GM23248 (cell line): ENCODE measurements at places on chromosomes 5 and 9. TPM values are rescaled to one million over a fixed set of nuclear protein-coding genes. Genes with fewer than 3 reads are reported as not detected.

DNA sequence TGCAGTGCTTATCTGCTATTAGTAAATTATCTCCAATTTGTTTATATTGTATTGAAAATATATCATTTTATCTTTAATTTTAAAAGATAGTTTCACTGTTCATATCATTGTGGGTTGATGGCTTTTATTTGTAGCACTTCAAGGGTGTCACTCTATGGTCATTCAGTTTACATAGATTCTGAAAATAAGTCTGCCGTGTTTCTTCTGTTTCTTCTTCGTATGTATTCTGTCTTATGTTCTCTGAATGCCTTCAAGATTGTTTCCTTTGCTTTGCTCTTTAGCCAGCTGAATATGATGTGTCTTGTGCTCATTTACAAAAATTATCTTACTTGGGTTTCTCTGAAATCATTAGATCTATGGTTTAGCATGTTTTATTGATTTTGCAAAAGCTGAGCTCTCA is 359.9 kb downstream of the CYLC2 start:
- no peak overlapping the region for H3K27ac ChIP-seq
- H3K4me3 ChIP-seq: no peak overlapping the region
- H3K27me3 ChIP-seq: no peaks in the 10 kb centered on the region
- no peak for DNase-seq

GRCh38 chr5:96790961-96791504 is 16.7 kb downstream of the ERAP1 start:
- DNase-seq: peak; percentile 52
- no peak overlapping the region for H3K27ac ChIP-seq
- no peaks in the 10 kb centered on the region for H3K27me3 ChIP-seq
- H3K4me3 ChIP-seq: no peak overlapping the region
- peaks cover 9% of the 10 kb centered on the region; the same call in 1 of the 2 replicates for H3K4me1 ChIP-seq

DNA sequence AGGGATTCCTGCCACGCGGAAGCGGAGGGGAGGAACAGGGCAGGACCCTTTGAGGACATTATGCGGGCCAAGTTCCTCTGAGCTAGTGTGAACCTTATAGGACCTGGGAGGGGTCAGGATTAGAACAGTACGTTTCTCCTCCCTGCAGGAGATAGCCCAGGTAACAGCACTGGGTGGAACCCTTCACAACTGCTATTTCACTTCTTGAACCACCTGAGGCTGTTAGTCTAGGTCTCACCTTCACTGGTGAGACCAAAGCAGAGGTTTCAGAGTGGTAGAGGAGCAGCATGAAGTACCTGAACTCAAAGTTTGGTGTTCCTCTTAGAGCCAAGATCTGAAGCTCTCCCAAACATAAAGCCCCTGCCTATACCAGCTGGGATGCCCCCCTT is 832 bp downstream of the EIF4EBP3 start:
- peaks cover 25% of the 10 kb centered on the region; the same call in 1 of the 2 replicates for H3K36me3 ChIP-seq
- peak overlapping the region; percentile 73 for H3K4me3 ChIP-seq
- no peaks in the 10 kb centered on the region for H3K27me3 ChIP-seq
- no peak for DNase-seq
- peaks cover 17% of the 10 kb centered on the region for H3K4me1 ChIP-seq
- H3K27ac ChIP-seq: peak overlapping the region; percentile 95

DNA sequence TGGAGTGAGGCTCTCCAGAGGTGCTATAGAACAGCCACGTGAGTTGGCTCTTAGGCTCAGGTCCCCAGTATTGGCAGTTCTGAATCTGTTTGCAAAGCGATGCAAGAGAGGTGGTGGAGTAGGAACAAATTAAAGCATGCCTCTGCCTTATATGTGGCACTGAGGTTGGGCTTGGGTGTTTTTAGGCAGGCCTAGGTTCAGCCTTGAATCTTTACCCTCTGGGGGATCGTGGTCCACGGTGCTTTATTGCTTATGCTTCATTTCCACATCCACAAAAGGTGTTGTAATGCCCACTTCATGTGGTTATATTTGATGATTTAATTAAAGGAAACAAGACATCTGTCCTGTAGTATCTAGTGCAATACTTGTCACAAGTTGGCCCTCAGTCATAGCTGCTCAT is 56.2 kb downstream of the CD180 start:
- H3K27me3 ChIP-seq: no peaks in the 10 kb centered on the region
- H3K4me3 ChIP-seq: no peak overlapping the region
- no peaks in the 10 kb centered on the region for H3K4me1 ChIP-seq
- no peak for DNase-seq
- 0 out of 2 replicates have a peak, but pooled peaks cover 15% of the 10 kb centered on the region for H3K36me3 ChIP-seq

- H3K27ac ChIP-seq: no peak overlapping the region
- DNase-seq: peak; percentile 60
- H3K27me3 ChIP-seq: no peaks in the 10 kb centered on the region
- no peaks in the 10 kb centered on the region for H3K36me3 ChIP-seq
- no peak overlapping the region for H3K4me3 ChIP-seq
Observed at GRCh38 chr5:17305964-17306725, 88.7 kb downstream of the BASP1 start.

Gene RORB
- polyA plus RNA-seq: not detected in 2 replicates

Gene RRAGA
- polyA plus RNA-seq: 217 TPM in 2 replicates

Gene LEAP2
- 0.33 and 0.67 TPM in 2 replicates for polyA plus RNA-seq

- no peak overlapping the region for H3K27ac ChIP-seq
- no peak overlapping the region for H3K4me3 ChIP-seq
- no peaks in the 10 kb centered on the region for H3K4me1 ChIP-seq
- peaks cover 84% of the 10 kb centered on the region for H3K27me3 ChIP-seq
Observed at GRCh38 chr9:123997665-123998277, 13.8 kb upstream of the LHX2 start.

- no peak for DNase-seq
- H3K4me1 ChIP-seq: peaks cover 14% of the 10 kb centered on the region
- no peaks in the 10 kb centered on the region for H3K36me3 ChIP-seq
- H3K4me3 ChIP-seq: no peak overlapping the region
- no peaks in the 10 kb centered on the region for H3K27me3 ChIP-seq
Observed at GRCh38 chr5:115892021-115892420, 50.3 kb downstream of the AP3S1 start.
